Activated CD8-positive, alpha-beta T cell treated with anti-CD3 and anti-CD28 coated beads, Interleukin-2, amount 10 ng/mL, durations not matched to agents 7 days and 5 days (primary cell): ENCODE measurements at places on chromosomes 16 and 17.

DNA sequence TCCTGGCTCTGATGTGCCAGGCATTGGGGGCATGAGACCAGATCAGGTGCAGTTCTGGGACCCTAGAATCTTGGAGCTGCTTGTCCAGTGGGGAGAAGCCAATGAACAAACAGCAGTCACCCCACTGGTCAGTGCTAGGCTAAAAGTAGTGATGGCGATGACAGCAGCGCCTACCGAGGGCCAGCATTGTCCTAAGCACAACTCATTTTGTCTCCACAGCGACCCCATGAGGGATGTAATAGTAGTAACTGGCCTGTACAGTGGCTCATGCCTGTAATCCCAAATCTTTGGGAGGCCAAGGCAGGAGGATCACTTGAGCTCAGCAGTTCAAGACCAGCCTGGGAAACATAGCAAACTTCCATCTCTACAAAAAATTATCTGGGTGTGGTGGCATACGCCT is 6.2 kb downstream of the SMCR8 start:
- no peak for DNase-seq

DNA sequence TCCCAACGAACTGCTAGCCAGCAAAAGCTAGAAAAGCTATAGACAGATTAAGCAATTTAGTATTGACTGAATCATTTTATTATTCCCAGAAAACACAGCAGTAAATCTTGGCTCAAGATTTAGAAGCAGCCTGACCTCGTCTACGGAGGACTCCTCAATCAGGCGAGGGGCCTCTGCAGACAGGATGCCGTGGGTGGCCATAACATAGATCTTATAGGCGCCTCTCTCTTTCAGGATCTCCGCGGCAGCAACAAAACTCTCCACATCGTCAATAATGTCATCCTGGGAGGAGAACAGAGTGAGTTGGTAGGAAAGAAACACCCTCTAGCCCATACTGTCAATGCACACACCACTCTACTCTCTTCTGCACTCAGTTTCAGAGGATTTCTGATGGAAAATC is 4.7 kb upstream of the QRICH2 start:
- no peak for DNase-seq

DNA sequence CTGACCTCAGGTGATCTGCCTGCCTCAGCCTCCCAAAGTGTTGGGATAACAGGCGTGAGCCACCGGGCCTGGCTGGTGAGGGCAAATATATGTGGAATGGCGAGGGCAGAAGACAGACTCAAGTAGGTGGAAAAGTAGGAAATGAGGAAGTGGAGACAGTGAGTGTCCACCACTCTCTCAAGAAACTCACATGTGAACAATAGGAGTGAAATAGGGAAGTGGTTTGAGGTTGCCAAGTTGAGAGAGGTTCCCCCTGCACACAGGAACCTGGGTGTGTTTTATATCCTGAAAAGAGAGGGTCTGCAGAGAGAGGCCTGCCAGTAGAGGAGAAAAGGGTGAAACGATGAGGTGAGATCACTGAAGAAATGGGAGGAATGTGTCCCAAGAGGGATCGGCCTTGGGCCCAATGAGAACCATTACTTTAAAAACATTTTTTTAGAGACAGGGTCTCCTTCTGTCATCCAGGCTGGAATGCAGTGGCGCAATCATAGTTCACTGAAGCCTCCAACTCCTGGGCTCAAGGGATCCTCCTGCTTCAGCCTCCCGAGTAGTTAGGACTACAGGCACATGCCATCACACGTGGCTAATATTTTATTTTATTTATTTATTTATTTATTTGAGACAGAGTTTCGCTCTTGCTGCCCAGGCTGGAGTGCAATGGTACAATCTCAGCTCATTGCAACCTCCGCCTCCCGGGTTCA is 17.1 kb upstream of the CORO1A start:
- peak; percentile 53 for DNase-seq

- no peak for DNase-seq
Measured at GRCh38 chr16:86995456-86995855, 321.7 kb downstream of the C16orf95 start.

DNA sequence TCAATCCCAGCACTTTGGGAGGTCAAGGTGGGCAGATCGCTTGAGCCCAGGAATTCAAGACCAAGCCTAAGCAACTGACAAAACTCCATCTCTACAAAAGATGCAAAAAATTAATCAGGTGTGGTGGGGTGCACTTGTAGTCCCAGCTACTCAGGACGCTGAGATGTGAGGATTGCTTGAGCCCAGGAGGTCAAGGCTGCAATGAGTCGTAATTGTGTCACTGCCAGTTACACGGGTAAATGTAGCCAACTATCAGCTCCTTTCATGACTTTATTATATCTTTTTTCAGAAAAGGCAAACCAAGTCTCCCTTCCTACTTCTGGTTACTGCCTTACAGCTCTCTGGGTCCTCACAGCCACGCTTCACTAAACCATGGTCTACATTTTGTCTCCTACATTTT is 4.0 kb downstream of the SDF2 start:
- no peak for DNase-seq

GRCh38 chr17:2120586-2121335 is 65.9 kb downstream of the HIC1 start:
- DNase-seq: no peak

DNA sequence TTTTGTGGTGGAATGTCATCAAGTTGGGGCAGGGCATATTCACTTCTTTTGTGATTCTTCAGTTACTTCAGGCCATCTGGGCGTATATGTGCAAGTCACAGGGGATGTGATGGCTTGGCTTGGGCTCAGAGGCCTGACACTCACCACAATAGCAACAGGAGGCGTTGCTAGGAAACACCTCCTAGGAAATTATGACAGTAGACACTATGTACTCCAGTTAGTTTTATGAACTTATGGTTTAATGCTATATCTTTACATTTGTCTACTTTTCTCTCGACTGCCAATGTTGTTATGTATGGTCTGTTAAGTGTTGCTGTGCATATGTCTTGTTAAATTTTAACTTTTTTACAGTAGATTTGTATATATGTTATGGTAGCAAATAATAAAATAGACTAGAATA is 788.7 kb upstream of the GOT2 start:
- no peak for DNase-seq

GRCh38 chr17:65115839-65116238 is 21.3 kb upstream of the RGS9 start:
- no peak for DNase-seq

DNA sequence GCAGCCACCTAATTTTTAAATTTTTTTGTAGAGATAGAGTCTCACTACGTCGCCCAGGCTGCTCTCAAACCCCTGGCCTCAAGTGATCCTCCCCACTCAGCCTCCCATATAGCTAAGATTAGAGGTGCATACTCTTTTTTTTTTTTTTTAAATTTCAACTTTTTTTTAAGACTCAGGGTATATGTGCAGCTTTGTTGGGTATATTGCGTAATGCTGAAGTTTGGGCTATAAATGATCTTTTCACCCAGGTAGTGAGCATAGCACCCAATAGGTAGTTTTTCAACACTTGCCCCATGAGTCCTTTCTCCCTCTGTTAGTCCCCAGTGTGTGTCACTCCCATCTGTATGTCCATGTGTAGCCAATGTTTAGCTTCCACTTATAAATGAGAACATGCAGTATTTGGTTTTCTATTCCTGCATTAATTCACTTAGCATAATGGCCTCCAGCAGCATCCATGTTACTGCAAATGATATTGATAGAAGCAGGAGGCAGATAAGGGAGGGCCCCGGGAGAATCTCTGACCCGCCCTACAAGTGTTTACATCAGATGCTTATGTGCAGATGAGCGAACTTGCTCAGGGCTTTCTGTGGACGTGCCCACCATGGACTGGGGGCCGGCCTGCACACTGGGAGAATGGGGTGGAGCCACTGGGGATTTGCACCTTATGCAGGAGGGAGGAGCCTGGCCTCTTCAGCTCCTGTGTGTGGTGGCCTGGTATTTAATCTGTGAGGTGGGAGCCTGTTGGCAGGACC is 110.3 kb upstream of the ZKSCAN2 start:
- DNase-seq: no peak

DNA sequence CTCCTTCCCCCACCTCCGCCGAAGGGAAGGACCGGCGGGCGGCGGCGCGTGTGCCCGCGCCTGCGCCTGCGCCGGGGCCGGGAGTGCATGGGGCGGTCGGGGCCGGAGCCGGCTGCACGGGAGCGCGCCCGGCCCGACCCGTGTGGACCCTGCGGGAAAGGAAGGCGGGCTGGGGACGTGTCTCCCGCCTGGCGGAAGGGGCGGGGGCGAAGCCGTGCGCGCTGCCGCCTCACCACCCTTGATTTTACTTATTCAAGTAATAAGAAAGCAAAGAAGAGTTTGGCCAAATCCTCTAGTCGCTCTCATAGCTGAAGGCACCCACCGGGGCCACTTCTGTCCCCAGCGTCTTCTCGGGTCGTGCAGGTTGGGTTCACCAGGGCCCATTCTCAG is 596 bp upstream of the PFN1 start:
- DNase-seq: peak; percentile 84

DNA sequence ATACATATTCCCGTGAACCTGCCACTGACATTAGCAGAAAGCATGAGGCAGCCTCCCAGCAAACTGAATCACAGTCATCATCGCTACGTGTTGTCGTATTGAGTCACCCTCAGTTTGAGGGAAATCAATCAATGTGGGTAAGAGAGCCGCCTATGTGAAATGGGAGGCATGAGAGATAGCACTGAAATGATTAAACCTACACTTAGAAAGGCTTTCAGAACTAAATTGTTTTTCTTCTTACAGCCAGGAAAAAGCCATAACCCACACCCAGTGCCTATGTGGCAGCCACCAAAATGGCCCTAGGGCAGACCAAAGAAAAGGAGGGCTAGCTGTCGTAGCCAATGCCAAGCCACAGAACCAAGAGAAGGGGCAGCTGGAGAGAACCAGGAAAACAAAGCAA is 90.5 kb downstream of the ADAMTS18 start:
- no peak for DNase-seq

- no peak for DNase-seq
Measured at GRCh38 chr17:62703261-62703775, 75.8 kb downstream of the MRC2 start.

DNA sequence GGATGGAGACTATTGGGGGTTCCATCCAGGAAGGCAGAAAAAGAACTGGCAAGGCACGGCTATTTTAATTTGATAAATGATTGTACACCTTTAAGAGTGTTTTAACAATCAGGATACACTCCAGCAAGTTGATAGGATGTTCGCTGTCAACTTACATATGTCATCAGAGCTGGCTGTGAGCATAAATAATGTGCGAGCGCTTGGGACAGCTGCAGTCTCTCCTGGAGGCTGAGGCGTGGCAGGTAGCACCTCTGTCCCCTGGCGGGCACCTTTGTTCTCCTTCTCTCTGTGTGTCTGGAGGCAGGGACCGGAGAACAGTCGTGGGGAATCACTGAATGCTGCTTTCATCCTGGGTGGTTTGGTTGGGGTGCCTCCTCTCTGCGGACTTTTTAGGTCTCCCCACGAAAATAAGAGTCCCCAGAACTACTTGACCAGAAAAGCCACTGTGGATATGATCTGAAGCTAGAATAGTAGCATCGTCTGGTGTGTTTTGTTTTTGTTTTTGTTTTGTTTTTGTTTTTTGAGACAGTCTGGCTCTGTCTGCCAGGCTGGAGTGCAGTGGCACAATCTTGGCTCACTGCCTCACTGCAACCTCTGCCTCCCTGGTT is 9.4 kb downstream of the BAHCC1 start:
- DNase-seq: no peak

- no peak for DNase-seq
Measured at GRCh38 chr17:50972577-50972976, 106.4 kb upstream of the TOB1 start.

DNA sequence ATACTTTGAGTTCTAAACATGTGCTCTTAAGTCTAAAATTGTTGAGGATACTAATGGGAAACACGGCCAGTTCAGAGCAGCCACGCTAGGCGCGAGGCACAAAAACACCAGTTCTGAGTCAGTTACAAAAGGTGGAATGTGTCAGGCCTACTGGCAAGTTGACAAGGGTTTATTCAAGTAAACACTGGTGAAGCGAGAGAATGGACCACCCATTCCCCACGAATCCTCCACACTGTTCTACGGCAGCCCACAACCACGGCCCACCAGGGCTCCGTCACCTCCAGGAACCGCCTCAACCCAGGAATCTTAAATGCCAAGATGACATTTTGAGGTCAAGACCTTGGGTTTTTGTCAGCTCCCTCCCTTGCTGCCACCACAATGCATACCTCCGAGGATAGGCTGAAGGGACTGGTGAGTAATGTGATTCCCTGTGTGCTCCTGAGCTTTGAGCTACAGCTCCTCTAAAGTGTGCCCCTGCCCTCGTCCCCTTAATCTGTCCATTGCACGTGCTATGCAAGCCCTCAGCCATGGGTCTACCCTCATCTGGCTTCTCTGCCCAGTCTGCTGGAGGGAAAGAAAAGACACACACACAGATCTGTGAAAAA is 28.5 kb upstream of the TRAP1 start:
- DNase-seq: no peak

- DNase-seq: no peak
Measured at GRCh38 chr16:85394456-85395206, 218.5 kb upstream of the GSE1 start.

DNA sequence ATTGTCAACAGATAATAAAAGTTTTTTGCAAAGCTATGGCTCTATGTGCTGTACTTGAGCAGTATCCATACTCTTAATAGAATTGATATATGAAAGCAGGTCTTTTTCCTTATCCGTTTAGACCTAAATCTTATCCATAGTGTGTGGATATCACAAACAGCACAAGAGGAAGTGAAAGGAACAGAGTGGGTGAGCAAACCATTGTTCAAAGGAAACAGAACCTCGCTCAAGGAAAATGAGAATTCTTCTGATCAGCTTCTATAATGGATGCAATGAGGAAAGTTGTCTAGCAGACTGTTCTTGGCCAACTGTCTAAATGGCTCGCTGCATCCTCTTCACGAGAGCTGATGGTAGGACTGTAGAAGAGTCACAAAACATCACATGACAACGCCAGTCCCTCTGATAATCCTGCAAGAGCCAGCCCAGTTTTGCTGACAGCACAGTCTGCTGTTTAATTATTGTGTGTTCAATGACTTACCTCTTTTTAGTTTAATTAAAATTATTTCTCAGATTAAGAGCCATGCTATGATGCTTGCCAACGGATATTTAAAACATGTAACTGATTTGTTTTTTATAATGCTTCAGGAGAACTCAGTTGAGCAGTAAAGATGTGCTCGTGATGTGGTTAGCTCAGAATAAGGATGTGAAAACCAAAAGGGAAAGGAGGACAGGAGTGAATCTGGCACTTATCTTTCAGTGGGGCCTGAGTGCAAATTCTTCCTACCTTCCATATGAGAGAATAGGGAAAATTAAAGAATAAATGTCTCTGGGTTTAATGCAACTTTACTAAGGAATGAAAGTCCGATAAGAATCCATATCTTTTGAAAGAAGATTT is 38.5 kb downstream of the WWOX start:
- DNase-seq: no peak
